ENCODE measurements at places on chromosomes 11 and 22. TPM values are rescaled to one million over a fixed set of nuclear protein-coding genes. Genes with fewer than 3 reads are reported as not detected.

DNA sequence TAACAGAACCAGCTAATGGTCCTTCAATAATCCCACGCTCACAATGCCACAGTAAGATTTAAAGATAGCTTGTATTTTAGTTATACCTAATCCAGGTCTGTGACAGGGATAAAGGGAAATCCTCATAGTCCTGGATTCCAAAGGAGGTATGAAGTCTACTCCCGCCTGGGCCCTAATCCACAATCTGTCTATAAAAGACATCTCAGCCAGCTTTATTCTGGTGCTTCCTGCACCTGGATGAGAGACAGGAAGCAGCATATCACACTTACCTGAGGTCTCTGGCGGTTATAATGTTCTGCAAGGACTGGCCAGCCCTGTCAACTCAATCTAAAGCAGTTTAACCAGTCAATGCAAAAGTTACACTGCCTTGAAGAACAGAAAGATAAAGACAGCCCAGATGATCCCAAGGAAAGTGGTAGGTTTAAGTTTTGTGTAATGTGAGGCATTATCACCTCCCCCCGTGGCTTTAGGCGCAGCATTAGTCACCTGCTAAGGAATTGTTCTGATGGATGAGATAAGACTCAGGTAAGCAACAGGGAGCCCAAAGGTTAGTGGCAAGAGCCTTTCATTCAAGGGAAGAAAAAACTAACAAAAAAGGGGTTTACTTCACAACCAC lies 57.6 kb downstream of the PLEKHA7 start:
- peaks cover 68% of the 10 kb centered on the region for H3K4me1 ChIP-seq
- H3K27ac ChIP-seq: peak overlapping the region; percentile 76
- no peaks in the 10 kb centered on the region for H3K36me3 ChIP-seq
- DNase-seq: peak; percentile 70
- H3K4me3 ChIP-seq: no peak overlapping the region

B4GALNT4 gene
- 35.6 TPM for total RNA-seq

DNA sequence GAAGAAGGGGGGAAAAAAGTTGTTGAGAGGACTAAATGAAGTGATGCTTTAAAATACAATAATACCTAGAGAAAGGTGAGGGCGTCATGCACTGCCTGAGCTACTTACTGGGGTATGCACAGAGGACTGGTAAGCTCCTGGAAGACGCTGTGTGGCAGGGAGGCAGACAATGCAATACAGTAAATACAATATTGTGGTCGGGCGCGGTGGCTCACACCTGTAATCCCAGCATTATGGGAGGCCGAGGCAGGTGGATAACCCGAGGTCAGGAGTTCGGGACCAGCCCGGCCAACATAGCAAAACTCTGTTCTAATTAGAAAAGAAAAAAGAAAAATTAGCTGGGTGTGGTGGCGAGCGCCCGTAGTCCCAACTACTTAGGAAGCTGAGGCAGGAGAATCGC lies 683 bp upstream of the SYTL2 start:
- H3K27ac ChIP-seq: peak overlapping the region; percentile 14
- no peaks in the 10 kb centered on the region for H3K36me3 ChIP-seq
- peak overlapping the region; percentile 91 for H3K4me3 ChIP-seq
- peaks cover 29% of the 10 kb centered on the region for H3K4me1 ChIP-seq

DNA sequence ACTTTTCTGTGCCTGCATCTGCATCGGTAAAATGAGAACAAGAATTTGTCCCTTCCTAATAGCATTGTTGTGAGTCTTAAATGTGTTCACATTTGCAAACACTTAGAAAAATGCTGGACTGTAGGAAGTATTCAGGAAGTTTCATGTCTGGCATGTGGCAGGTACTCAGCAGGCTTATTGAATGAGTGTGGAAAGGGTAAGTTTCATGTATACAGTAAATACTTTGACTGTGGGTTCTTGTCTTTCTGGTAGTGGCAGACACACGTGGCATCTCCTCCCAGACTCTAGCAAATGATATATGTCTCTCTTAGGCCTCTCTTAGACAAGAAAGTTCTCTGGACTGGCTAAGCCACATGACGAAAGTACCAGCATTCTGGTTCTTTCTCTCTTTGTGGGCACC lies 179.2 kb downstream of the C11orf91 start:
- DNase-seq: no peak
- no peak overlapping the region for H3K27ac ChIP-seq
- H3K4me1 ChIP-seq: no peaks in the 10 kb centered on the region
- H3K4me3 ChIP-seq: no peak overlapping the region

- no peak overlapping the region for H3K27ac ChIP-seq
- no peaks in the 10 kb centered on the region for H3K27me3 ChIP-seq
- H3K4me1 ChIP-seq: no peaks in the 10 kb centered on the region
- H3K4me3 ChIP-seq: no peak overlapping the region
- no peaks in the 10 kb centered on the region for H3K36me3 ChIP-seq
Measured at GRCh38 chr11:9639985-9640384, 23.9 kb upstream of the SWAP70 start.

- H3K4me3 ChIP-seq: no peak overlapping the region
- H3K27ac ChIP-seq: peak overlapping the region; percentile 70
- DNase-seq: no peak
- no peaks in the 10 kb centered on the region for H3K36me3 ChIP-seq
Measured at GRCh38 chr11:83681031-83681781, 395.0 kb upstream of the CCDC90B start.

- no peaks in the 10 kb centered on the region for H3K36me3 ChIP-seq
- no peak for DNase-seq
- H3K27me3 ChIP-seq: no peaks in the 10 kb centered on the region
- H3K27ac ChIP-seq: no peak overlapping the region
Measured at GRCh38 chr22:26642465-26643417, 14.6 kb upstream of the MIAT start.

All from Caco-2 (cell line).